ENCODE measurements at places on chromosomes 2 and 18. TPM values are rescaled to one million over a fixed set of nuclear protein-coding genes. Genes with fewer than 3 reads are reported as not detected.

TACR1 gene
- total RNA-seq, result 0.05 TPM

TYMS gene
- total RNA-seq, result 3.1 TPM

DSC2 gene
- 29.6 TPM for total RNA-seq

- DNase-seq, result no peak
Observed at GRCh38 chr2:20361893-20362292, 11.2 kb upstream of the PUM2 start.

GRCh38 chr2:109537565-109538222 lies 76.1 kb downstream of the SEPTIN10 start:
- no peak for DNase-seq

GRCh38 chr2:27518113-27518781 lies 21.6 kb downstream of the GCKR start:
- DNase-seq, result no peak
